NCI-H2029 treated with DMSO at 0.1 percent for 48 hours (cell line): ENCODE measurements at places on chromosomes 12 and 14.

DNA sequence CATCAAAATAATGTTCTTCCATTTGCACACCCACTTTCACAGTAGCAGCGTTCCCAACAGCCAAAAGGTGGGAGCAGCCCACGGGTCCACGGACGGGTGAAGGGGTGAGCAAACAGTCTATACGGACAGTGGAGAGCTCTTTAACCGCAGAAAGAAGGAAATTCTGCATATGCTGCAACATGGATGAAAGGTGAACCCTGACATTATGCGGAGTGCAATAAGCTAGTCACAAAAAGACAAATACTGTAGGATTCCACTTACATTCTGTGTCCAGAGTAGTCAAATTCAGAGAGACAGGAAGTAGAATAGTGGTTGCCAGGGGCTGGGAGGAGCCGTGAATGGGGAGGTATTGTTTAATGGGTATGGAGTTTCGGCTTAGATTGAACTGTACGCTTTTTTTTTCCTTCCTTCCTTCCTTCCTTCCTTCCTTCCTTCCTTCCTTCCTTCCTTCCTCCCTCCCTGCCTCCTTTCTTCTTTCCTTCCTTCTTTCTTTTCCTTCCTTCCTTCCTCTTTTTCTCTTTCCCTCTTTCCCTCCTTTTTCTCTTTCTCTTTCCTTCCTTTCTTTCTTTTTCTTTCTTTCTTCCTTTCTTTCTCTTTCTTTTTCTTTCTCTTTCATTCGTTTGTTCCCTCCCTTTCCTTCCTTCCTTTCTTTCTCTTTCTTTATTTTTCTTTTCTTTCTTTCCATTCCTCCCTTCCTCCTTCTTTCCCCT lies 15.8 kb upstream of the ANKRD9 start:
- DNase-seq = peak; percentile 32

GRCh38 chr12:121872546-121873215 lies 14.0 kb upstream of the HPD start:
- no peak for DNase-seq

DNA sequence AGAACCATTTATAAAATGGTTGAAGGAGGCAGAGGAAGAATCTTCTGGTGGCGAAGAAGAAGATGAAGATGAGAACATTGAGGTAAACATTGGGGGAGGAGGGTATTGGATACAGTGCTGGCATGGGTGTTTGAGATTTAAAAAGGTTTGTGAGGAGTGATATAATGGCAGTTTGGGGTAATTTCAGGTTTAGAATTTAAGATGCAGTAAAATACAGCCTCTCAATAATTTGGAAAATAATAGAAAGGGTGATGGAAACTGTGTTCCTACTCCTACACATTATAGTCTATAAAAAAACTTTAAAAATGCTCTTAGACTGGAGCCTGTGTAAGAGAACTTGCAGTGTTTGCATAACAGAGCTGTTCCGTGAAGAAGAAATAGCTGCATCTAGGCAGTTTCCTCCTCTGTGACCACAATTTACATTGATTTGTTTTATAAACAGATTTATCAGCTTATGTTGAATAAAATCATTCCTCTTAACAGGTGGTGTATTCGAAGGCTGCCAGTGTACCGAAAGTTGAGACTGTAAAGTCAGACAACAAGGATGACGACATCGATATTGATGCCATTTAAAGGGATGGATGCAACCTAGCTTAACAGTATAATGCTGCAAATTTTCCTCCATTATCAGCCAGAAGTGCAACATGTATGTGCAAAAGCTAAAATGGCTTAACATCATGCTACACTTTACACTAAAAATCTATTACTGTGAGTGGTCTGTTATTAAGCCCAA lies 6.6 kb downstream of the EIF5 start:
- no peak for DNase-seq

- DNase-seq = no peak
Observed at GRCh38 chr12:56658921-56659320, 13.1 kb upstream of the ATP5F1B start.

- no peak for DNase-seq
Observed at GRCh38 chr12:27524494-27524835, 459 bp downstream of the PPFIBP1 start.

- no peak for DNase-seq
Observed at GRCh38 chr12:69345742-69346141, 2.4 kb upstream of the LYZ start.

- no peak for DNase-seq
Observed at GRCh38 chr12:66280561-66280960, 21.7 kb upstream of the HELB start.

DNA sequence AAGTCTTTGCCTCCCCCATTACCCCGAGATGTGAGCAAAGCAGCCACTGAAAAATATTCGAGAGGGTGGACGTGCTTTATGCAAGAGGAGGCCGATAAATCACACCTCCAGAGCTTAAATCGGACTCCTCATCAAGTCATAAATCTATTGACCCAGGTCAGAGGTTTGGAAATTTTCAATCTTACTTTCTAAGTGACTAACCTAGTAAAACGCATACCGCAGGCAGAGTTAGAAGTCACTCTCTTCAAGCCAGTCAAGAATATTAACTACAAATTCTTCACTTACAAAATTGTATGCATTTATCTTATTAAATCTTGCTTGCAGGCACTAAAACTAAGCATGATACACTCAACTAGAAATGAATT lies 34.9 kb downstream of the GPHB5 start:
- no peak for DNase-seq

DNA sequence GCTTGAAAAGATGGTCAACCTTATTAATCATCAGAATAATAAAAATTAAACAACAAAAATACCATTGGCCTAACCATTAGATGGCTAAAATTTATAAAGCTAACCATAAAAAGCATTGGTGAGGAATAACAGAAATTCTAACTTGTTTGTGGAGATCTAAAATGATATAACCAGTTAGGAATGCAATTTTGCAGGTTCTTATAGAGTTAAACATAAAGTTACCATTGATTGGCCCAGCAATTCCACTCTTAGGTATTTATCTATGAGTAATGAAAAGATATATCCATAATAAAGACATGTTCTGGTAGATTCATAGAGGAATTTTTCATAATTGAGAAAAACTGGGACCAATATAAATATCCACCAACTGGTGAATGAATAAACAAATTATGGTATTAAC lies 1098.6 kb downstream of the FSCB start:
- no peak for DNase-seq

- DNase-seq = no peak
Observed at GRCh38 chr14:57884175-57884574, 18.3 kb upstream of the SLC35F4 start.

DNA sequence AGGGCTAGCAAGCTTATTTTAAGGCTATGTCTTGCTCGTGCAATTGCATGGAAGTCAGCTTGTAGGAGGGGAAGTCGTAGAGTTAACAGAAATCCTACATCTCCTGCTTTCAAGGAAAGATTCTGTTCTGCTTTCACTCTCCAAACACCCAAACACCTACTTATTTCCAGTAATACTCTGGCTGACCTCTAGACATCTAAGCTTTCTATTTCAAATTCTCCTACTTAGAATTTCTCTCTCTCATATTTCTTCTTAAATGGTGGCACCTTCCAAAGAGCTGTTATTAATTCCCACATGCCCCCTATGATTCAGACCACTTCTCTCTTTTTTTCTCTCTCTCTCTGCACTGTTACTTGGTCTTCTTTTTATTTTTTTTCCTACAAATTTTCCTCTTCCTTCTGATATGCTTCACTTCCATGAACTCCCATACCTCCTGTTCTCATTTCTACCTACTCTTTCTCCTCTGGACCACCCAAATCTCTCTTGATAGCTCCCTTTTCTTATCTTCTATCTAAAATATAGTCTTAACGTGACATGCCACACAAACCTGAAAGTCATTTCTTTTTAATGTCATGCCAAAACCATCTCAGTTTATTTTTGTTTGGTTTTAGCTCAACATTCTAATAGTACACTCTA lies 90.8 kb downstream of the RPS6KA5 start:
- no peak for DNase-seq

GRCh38 chr14:77973246-77973645 lies 173.3 kb downstream of the ADCK1 start:
- DNase-seq = no peak

GRCh38 chr14:85039353-85039626 lies 490.7 kb upstream of the FLRT2 start:
- DNase-seq = no peak

GRCh38 chr14:90567191-90567590 lies 170.4 kb downstream of the CALM1 start:
- DNase-seq = no peak

GRCh38 chr14:24051789-24052655 lies at the start of gene CARMIL3:
Gene CARMIL3, plus strand, starts transcription at chr14:24052009. Its CDS starts 145 bp downstream, at chr14:24052154.
- DNase-seq = no peak

- DNase-seq = no peak
Observed at GRCh38 chr12:1643905-1644533, 15.0 kb downstream of the WNT5B start.

DNA sequence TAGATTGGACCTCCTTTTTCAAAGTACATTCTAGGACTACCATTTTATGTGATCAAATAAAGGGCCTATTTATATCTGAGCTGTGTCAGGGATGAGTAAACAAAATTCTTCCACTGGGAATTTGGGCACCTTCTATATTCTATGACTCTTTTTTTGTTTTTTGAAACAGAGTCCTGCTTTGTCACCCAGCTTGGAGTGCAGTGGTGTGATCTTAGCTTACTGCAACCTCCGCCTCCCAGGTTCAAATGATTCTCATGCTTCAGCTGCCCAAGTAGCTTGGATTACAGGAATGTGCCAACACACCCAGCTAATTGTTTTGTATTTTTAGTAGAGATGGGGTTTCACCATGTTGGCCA lies 64.8 kb downstream of the DRAM1 start:
- DNase-seq = no peak

GRCh38 chr14:91899806-91900205 lies 32.5 kb upstream of the TC2N start:
- no peak for DNase-seq

GRCh38 chr12:56420411-56420810 lies 28.8 kb downstream of the TIMELESS start:
- no peak for DNase-seq

GRCh38 chr14:101912841-101913240 lies 51.5 kb upstream of the DYNC1H1 start:
- no peak for DNase-seq

DNA sequence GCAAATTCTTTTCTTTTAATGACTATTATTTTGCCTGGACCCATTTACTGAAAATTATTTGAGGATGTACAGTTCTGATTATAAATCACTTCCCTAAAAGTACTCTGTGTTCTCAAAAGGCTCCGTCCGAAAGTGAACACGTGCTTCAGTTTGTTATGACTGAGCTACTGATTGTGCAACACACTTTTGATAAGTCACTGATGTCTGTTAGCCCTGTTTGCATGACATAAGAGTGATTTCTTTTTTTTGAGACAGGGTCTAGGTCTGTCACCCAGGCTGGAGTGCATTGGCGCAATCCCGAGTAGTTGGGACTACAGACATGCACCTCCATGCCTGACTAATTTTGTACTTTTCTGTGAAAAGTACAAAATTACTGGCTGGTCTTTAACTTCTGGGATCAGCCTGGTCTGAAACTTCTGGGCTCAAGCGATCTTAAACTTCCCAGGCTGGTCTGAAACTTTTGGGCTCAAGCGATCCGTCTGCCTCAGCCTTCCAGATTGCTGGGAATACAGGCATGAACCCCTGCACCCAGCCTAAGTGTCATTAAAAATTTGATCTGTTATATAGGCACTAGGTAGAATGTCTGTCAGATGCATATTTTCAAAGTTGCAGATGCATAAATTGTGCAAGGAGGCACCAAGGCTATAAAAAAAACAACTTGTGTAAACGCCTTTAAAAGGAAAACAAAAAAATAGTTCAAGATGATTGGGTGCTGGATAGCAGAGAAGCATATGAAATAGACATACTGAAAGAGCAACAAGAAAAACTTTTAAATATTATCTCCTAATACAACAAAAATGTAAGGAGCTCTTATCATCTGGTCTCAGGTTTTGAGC lies 111.5 kb downstream of the SRGAP1 start:
- DNase-seq = no peak

GRCh38 chr12:95277139-95277538 lies 59.5 kb downstream of the VEZT start:
- no peak for DNase-seq

DNA sequence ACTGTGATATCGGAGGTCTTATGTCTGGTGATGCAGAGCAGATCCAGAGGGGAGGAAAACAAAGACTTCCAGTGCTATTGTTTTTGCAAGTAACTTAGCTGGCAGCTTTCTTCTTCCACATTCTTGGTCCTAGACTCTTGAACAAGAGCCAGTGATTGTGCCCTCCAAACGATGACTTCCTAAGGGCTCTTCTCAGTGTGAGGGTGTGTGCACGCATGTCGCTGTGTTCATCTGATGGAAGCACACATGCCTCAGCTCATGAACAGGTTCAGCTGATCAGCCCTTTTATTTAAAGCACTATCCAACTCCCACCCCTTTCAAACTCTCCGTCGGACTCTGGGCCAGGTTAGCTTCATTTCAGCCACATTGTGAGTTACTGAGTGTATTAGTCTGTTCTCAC lies 59.5 kb downstream of the SMOC1 start:
- no peak for DNase-seq

- DNase-seq = no peak
Observed at GRCh38 chr14:32507029-32507984, 178.2 kb downstream of the AKAP6 start.

GRCh38 chr14:20675669-20676068 lies 8.7 kb upstream of the RNASE4 start:
- DNase-seq = no peak

- no peak for DNase-seq
Observed at GRCh38 chr12:15851919-15852318, 30.3 kb upstream of the STRAP start.

- no peak for DNase-seq
Observed at GRCh38 chr12:106025129-106025528, 113.6 kb downstream of the NUAK1 start.

GRCh38 chr12:104477510-104478390 lies 21.0 kb downstream of the CHST11 start:
- no peak for DNase-seq

DNA sequence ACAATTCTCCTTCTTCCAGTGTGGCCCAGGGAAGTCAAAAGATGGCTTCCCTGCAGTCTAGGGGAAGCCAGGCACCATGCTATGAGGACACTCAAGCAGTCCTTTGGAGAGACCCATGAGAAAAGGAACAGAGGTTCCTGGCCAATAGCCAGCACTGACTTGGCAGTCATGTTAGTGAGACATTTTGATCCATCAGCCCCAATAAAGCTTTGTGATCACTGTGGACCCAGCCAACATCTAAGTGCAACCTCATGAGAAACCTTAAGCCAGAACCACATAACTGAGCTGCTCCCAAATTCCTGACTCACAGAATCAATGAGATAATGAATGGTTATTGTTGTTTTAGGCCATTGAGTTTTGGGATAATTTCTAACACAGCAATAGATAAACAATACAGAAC lies 51.0 kb upstream of the NAP1L1 start:
- no peak for DNase-seq

GRCh38 chr12:7628381-7628961 lies 37.2 kb downstream of the APOBEC1 start:
- no peak for DNase-seq

- peak; percentile 55 for DNase-seq
Observed at GRCh38 chr14:49553892-49554291, 32.3 kb downstream of the RPS29 start.

- no peak for DNase-seq
Observed at GRCh38 chr12:88471331-88472045, 108.8 kb downstream of the KITLG start.

GRCh38 chr12:26466726-26467125 lies 271.4 kb downstream of the SSPN start:
- peak; percentile 4 for DNase-seq

GRCh38 chr14:58822856-58823255 lies 185.1 kb downstream of the DACT1 start:
- no peak for DNase-seq
